ENCODE measurements at places on chromosomes 2 and 18.

GRCh38 chr2:169452080-169452479, 27.2 kb upstream of the BBS5 start:
- peak; percentile 24 for DNase-seq

GRCh38 chr18:7741640-7742039, 174.5 kb downstream of the PTPRM start:
- DNase-seq = no peak

- DNase-seq = no peak
Measured at GRCh38 chr2:176664478-176664877, 395.2 kb downstream of the MTX2 start.

DNA sequence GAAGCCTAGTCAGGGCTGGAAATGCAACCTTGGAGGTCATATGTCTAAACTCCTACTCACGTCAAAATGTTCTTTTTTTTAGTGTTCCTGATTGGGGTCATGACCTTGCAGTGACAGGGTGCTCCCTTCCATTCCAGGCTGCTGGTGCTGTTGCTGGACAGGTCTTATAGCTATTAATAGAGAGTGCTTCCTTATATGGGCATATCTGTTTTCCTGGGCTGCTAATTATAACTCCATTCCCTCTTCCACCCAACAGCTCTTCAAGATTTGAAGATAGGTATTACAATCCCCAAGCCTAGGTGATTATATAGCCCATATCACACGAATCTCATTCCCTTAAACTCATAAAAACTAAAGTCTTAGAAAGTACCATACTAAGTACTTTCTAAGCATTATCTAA, 12.6 kb downstream of the HOXD3 start:
- DNase-seq = no peak
